Epithelial cell of umbilical artery (primary cell): ENCODE measurements at places on chromosomes 6 and 20. TPM values are rescaled to one million over a fixed set of nuclear protein-coding genes. Genes with fewer than 3 reads are reported as not detected.

The SLC17A9 gene
- 12.8 and 19.2 TPM in 2 replicates for total RNA-seq

The CAP2 gene
- total RNA-seq, result 1.6 and 5.6 TPM in 2 replicates

The ADGRG6 gene
- total RNA-seq, result 158 and 199 TPM in 2 replicates

The PTK7 gene
- 36.9 and 42.9 TPM in 2 replicates for total RNA-seq

The GSTA3 gene
- not detected in 2 replicates for total RNA-seq

The SAMD5 gene
- total RNA-seq, result 3.2 and 3.3 TPM in 2 replicates

The NMBR gene
- not detected in 2 replicates for total RNA-seq

The CEP162 gene
- 8.8 and 14.7 TPM in 2 replicates for total RNA-seq

The PLTP gene
- 10.6 and 13.6 TPM in 2 replicates for total RNA-seq

The HLA-G gene
- under 0.01 TPM in 1 of 2 replicates, not detected in the other for total RNA-seq

The ULBP1 gene
- total RNA-seq, result under 0.01 and 0.46 TPM in 2 replicates

The GTSF1L gene
- 0.32 TPM in 1 of 2 replicates, not detected in the other for total RNA-seq

The XKR7 gene
- total RNA-seq, result not detected in 2 replicates

The TNNC2 gene
- not detected in 2 replicates for total RNA-seq

The MYLK2 gene
- total RNA-seq, result 0.15 and 0.32 TPM in 2 replicates

The SPDEF gene
- not detected in 2 replicates for total RNA-seq

The EBF4 gene
- 0.76 and 1.9 TPM in 2 replicates for total RNA-seq

The SUMO4 gene
- total RNA-seq, result 0.32 and 1.7 TPM in 2 replicates

The DOK5 gene
- 0.32 and 2.4 TPM in 2 replicates for total RNA-seq

The MDC1 gene
- total RNA-seq, result 6.2 and 7.5 TPM in 2 replicates

The PPP1R3G gene
- under 0.01 and 0.32 TPM in 2 replicates for total RNA-seq

The FAM83D gene
- total RNA-seq, result 21.1 and 43.8 TPM in 2 replicates

The COL19A1 gene
- not detected in 2 replicates for total RNA-seq

The LHFPL5 gene
- not detected in 2 replicates for total RNA-seq

The PTCHD4 gene
- 0.76 and 2.9 TPM in 2 replicates for total RNA-seq

The CRIP3 gene
- total RNA-seq, result not detected in 2 replicates

The SHLD1 gene
- 3.0 and 3.6 TPM in 2 replicates for total RNA-seq

The BEND6 gene
- total RNA-seq, result 0.97 and 4.0 TPM in 2 replicates

The DAAM2 gene
- total RNA-seq, result under 0.01 TPM in 1 of 2 replicates, not detected in the other

The CDH26 gene
- 0.32 TPM in 1 of 2 replicates, not detected in the other for total RNA-seq

The HLA-DMB gene
- 0.97 and 2.3 TPM in 2 replicates for total RNA-seq

The UBE2C gene
- total RNA-seq, result 21.4 and 41.3 TPM in 2 replicates

The DEFB125 gene
- total RNA-seq, result not detected in 2 replicates

The ARID1B gene
- total RNA-seq, result 20.5 and 30.9 TPM in 2 replicates
